ENCODE measurements at places on chromosomes 6 and 20.

GRCh38 chr20:47217482-47218446 lies 138.7 kb downstream of the ZMYND8 start:
- no peak for DNase-seq

DNA sequence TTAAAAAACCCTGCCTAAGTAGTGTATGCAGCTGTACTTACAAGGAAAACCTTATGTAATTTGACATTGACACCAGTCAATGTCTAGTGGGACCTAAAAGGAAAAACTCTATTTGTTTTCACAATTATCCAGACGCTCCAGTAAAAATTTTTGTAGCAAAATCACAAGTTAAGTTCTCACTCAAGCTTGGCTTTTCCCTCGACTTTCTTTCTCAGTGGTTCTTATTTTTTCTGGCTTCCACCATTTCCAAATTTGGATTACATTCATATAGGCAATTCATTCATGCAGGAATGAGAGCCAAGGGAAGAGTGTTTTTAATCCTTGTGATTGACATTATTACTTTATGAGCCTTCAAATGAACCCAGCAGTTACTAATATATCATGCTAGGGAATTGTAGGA lies 66.0 kb upstream of the ADGRG6 start:
- no peak for DNase-seq

- DNase-seq: no peak
These were observed 118.2 kb downstream of the BMP7 start for GRCh38 chr20:57148263-57148662.

GRCh38 chr6:116485559-116486184 lies 24.5 kb downstream of the CALHM6 start:
- DNase-seq: no peak

DNA sequence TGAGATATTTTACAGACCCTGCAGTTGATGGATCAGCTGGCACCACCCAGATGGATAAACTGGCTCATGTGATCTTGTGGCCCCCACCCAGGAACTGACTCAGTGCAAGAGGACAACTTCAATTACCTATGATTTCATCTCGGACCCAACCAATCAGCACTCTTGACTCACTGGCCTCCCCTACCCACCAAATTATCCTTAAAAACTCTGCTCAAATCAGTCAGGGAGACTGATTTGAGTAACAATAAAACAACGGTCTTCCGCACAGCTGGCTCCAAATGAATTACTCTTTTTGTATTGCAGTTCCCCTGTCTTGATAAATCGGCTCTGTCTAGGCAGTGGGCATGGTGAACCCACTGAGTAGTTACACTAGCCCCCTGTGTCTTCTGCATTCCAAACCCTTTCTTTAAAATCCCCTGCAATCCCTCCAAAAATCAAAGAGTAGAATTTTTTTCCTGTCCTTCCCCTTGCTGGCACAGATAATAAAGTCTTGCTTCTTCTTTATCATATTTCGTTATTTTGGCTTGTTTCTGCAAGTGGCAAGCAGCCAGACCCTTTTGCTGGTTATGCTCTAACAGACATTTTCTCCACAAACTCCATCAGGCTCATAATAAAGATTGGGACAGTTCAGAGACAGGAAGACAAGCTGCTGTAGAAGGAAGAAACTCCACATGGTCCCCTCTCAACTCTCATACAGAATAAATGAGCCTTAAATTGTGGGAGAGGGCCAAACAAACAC lies 48.3 kb downstream of the OR2B6 start:
- DNase-seq: no peak

DNA sequence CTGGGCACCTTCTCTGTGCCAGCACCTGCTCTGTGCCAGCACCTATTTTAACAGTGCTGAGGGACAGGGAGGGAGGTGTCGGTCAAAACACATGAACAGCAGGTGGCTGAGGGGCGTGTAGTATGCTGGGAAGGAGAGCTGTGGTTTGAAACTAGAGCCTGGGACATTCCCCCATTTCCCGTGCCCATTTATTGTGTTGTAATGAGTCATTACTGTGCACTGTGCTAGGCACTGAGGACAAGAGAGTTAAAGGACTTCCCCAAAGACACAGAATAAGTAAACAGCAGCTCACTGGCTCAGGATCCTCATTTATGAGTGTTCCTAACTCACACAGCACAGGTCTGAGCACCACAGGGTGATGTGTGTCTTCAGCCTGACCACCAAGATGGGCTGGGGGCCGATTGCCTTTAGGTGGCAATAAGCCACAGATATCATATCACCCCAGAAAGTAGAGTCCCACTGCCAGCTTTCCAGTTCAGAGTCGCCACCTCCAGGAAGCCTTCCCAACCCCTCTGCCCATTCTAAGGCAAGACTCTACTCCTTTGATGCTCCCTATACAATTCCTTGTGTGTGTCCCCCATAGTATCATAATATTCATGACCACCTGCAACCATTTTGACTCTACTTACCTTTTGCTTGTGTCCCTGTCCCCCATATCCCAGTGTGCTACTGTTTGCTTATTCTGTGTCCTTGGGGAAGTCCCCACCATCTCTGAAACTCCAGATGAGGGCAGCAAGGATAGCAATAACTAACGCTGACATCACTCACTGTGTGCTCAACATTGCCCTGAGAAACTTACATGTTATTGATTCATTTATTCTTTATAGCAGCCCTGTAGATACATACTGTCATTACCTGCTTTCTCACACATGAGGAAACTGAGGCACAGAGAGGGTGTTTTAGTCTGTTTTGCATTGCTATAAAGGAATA lies 87.3 kb downstream of the TOX2 start:
- no peak for DNase-seq

DNA sequence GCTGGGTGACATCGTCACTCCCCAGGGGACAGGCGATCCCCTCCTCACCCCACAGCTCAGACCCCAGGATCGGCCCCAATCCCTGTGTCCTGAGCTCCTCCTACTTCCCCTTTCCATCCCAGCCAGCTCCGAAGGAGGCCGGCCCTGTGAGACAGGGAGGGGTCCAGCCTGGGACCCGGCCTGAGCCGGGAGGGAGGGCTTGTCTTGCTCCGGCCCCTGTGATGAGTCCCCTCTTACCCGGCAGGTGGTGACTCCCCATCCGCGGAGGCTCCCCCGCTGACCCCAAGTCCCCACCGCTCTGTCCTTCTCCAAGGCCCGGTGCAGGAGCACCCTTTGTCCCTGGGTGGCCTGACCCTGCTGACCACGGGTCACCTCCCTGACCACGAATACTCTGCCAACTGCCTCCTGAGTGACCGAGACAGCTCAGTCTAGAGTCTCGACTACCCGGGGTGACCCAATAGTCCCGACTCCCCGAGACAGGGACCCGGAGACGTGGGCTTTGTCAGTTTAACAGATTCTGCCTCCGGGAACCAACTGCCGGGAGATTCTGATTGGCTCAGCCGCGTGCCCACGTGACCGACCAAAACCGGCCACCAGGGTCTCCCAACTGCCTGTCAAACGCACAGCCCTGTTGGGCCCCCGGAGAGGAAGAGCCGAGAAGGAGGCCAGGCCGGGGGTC lies 187.4 kb upstream of the PROKR2 start:
- no peak for DNase-seq

Data from MG63 (cell line).